ENCODE measurements at places on chromosomes 2 and 18. TPM values are rescaled to one million over a fixed set of nuclear protein-coding genes. Genes with fewer than 3 reads are reported as not detected.

The BUB1 gene
- 141 TPM for total RNA-seq

The CNDP1 gene
- total RNA-seq, result not detected

The NMUR1 gene
- total RNA-seq, result 0.47 TPM

The HMSD gene
- 1.0 TPM for total RNA-seq

The CCDC85A gene
- total RNA-seq, result not detected
